ENCODE measurements at places on chromosomes 1 and 21.

- peak; percentile 49 for DNase-seq
Measured at GRCh38 chr1:201877877-201878401, 10.8 kb upstream of the SHISA4 start.

DNA sequence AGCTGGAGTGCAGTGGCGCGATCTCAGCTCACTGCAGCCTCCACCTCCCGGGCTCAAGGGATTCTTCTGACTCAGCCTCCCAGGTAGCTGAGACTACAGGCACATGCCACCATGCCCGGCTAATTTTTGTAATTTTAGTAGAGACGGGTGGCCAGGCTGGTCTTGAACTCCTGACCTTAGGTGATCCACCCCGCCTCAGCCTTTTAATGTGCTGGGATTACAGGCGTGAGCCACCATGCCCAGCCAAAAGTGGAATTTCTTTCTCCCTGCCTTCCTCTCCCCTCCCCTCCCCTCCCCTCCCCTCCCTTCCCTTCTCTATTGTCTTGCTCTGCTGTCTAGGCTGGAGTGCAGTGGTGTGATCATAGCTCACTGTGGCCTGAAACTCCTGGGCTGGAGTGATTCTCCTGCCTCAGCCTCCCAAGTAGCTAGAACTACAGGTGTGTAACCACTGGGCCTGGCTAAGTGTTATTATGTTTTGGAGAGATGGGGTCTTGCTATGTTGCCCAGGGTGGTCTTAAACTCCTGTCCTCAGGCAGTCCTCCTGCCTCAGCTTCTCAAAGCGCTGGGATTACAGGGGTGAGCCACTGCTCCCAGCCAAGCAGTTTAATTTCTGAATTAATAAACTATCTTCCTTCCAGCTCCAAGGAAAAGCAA, 10.0 kb upstream of the MACF1 start:
- no peak for DNase-seq

- peak; percentile 33 for DNase-seq
Measured at GRCh38 chr1:102546251-102546650, 549.5 kb upstream of the OLFM3 start.

- DNase-seq: no peak
Measured at GRCh38 chr1:223214261-223214807, 71.3 kb upstream of the TLR5 start.

- no peak for DNase-seq
Measured at GRCh38 chr1:30758121-30758688, 631 bp upstream of the LAPTM5 start.
